Muscle of leg (tissue), 16 donors: ENCODE measurements at places on chromosomes 3 and 15. TPM values are rescaled to one million over a fixed set of nuclear protein-coding genes. Genes with fewer than 3 reads are reported as not detected.

Gene COLQ
- 15.9 TPM for total RNA-seq

Gene FEZF2
- total RNA-seq, result not detected

Gene KCNH8
- 0.09 TPM for total RNA-seq

Gene METTL6
- total RNA-seq, result 26.6 TPM

Gene IL5RA
- total RNA-seq, result 0.04 TPM

Gene RNF7
- total RNA-seq, result 82.0 TPM

Gene AADACL2
- not detected for total RNA-seq

Gene TMEM108
- 6.3 TPM for total RNA-seq

Gene ST3GAL6
- 5.8 TPM for total RNA-seq

Gene CLDN18
- not detected for total RNA-seq

Gene ZNF620
- 2.9 TPM for total RNA-seq

Gene XYLB
- 3.3 TPM for total RNA-seq

Gene FGF12
- total RNA-seq, result 3.0 TPM

Gene ITIH1
- total RNA-seq, result 0.22 TPM

Gene CLRN1
- total RNA-seq, result 0.18 TPM

Gene CKMT1B
- not detected for total RNA-seq

Gene SLC6A11
- under 0.01 TPM for total RNA-seq

Gene ISL2
- 0.04 TPM for total RNA-seq

Gene MNS1
- total RNA-seq, result 5.1 TPM

Gene CEMIP
- total RNA-seq, result 0.93 TPM

Gene ATP13A5
- total RNA-seq, result 0.09 TPM

Gene PLSCR5
- total RNA-seq, result not detected

Gene AP3S2
- total RNA-seq, result 35.2 TPM

Gene LRRC49
- 13.8 TPM for total RNA-seq

Gene STRIT1
- total RNA-seq, result 15.3 TPM

Gene ISLR2
- total RNA-seq, result 1.4 TPM

Gene RTP4
- total RNA-seq, result 0.27 TPM

Gene GP9
- total RNA-seq, result 0.40 TPM

Gene IL12A
- total RNA-seq, result 0.71 TPM

Gene VIPR1
- 1.2 TPM for total RNA-seq
